ENCODE measurements at places on chromosomes 1 and 21. TPM values are rescaled to one million over a fixed set of nuclear protein-coding genes. Genes with fewer than 3 reads are reported as not detected.

The OR10T2 gene
- polyA plus RNA-seq = not detected

The RIPK4 gene
- polyA plus RNA-seq = 18.3 TPM

The KIAA1614 gene
- polyA plus RNA-seq = 8.5 TPM

- DNase-seq = no peak
Measured at GRCh38 chr1:60563777-60564535, 490.4 kb upstream of the C1orf87 start.

DNA sequence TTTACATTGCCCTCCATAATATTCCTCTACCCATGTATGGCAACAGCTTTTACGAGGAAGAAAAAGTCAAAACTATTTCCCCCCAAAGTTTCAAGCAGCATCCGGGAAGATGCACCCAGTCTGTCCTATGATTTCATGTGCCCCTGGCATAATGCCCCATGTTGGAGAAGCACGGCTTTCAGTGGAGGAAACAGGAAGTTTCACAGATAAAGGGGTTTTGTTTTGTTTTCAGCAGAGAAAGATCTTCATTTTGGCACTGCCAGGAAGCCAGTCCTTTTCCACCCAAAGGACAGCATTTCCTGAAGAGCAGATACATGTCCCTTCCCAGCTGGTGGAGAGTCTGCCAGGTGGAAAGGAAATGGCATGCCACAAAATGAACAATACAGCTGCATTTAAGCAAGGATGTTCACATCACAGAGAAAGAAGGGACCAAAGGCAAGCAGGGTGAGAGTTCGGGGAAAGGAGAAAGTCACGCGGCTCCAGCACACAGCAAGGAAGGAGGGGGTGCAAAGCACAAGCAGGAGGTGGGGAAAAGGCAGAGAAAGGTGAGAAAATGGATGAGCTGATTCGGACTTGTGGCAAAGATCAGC, 95.3 kb upstream of the HIVEP3 start:
- DNase-seq = no peak

DNA sequence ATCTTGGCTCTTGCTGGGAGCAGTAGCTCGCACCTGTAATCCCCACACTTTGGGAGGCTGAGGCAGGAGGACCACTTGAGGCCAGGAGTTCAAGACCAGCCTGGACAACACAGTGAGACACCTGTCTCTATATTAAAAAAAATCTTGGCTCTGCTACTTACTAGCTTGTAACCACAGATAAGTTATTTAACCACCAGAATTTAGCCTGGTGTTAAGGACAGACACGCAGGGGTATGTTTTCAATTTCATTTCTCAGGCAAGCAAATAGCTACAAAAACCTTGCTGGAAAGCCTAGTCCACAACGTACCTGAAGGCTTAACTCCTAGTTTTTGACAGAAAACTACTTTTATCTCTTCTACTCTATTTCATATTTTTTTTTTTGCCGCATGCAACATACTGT, 24.8 kb upstream of the GFI1 start:
- DNase-seq = no peak

DNA sequence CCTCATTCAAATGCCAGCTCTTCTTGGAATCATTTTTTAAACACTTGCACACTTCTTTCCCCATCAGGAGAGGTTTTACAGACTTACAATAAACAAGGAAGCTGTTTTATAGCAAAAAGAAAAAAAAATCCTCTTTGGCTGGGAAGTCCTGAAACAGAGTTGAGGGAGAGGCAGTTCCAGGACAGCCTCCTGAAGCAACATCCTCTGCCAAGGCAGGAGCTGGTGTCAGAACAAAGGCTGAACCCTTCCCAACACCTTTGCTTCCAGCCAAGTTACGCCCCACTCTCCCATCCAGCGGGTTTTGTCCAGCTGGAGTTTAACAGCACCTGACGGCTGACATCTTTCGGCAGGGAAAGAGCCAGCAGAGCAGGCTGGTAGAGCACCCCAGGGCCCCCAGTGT, 287.8 kb downstream of the RRAGC start:
- DNase-seq = no peak

DNA sequence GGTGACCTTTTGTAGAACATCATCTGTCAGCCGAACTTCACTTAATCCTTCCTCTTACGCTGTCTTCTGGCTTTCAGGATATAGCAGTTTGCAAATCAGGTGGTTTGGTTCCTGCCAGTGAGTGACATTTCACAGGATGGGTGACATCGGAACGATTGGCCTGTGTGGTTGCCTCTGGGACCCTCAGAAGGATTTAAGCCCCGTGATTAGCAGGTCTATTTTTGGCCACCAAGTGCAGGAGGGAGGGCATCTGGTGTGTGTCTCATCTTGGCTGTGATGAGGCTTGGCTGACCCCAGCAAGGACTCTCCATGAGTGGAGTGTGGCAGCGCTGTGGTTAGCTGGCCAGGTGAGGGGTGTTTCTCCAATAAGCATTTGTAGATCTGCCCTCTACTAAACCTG, 407.6 kb upstream of the VAMP3 start:
- no peak for DNase-seq

- no peak for DNase-seq
Measured at GRCh38 chr1:96364576-96364975, 357.0 kb upstream of the PTBP2 start.

GRCh38 chr1:115252585-115252984, 85.5 kb downstream of the NGF start:
- no peak for DNase-seq

DNA sequence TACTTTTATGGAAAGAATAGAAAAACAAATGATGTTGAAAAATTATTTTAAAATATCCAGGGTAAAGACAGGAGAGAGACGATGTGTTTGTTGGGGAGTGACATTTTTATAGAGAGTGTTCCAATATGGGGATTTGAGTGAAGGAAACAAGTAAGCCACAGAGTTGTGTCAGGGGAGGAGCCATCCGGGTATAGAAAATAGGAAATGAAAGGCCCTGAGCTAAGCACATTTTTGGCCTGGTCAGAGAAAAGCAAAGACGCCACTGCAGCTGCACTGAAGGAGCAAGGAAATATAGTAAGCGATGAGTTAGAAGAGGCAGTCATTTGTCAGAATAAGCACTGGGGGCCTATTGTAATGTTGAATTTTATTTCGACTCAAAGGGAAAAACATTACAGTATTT, 107.3 kb upstream of the ADGRL4 start:
- peak; percentile 4 for DNase-seq

DNA sequence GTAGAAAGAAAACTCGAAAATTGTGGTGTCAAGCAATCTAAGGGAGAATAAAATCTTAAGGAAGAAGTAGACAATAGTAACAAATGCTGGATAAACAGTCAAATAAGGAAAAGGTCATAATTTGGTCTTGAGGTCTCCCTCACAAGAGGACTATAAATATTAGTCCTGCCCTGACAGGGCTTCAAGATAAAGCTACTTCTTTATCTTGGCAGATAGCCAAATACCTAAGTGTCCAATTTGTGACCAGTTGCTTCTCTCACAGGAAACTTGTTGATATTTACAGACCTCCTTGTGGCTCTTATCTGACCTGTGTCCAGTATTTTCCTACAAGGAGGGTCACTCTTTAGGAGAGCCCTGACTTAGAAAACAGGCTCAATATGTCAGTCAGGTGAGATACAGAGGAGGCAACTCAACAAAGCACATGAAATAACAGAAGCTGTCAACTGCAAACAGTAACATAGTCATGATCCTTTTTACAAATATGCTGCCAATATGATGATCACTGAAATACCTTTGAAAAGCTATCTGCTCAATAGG, 88.8 kb downstream of the TNNI3K start:
- no peak for DNase-seq

- no peak for DNase-seq
Measured at GRCh38 chr1:214282630-214283242, 1.8 kb downstream of the SMYD2 start.

DNA sequence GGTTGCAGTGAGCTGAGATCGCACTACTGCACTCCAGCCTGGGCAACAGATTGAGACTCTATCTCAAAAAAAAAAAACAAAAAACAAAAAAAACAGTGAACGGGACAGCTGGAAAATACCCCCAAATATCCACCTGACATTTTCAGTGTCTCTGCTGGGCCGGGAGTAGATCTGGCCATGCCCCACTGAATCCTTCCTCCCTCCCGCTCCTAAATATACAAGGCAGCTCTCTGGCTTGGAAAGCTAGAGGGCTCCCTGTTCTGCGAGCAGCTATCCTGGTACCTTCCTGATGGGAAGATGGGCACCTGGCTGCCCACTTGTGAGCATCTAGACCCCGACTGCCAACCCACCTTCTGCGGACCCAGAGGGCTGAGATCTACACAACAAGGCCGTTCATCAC, 21.4 kb downstream of the SPSB1 start:
- DNase-seq = no peak

DNA sequence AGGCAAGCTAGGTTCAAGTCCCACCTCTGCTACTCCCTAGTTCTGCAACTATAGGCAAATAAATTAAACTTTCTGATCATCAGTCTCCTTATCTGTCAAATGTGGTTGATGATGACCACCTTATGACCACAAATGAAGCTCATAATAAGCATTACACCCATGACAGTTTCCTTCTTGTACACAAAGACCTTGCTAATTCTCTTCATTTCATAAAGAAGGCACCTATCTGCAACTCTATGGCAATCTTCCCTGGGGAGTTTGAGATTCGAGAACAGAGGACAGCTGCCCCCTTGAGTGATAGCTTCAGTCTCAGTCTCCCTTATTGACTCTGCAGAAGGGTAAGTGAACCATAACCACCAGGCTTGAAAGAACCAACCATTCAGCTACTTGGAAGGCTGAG, 503.1 kb upstream of the DAB1 start:
- no peak for DNase-seq

DNA sequence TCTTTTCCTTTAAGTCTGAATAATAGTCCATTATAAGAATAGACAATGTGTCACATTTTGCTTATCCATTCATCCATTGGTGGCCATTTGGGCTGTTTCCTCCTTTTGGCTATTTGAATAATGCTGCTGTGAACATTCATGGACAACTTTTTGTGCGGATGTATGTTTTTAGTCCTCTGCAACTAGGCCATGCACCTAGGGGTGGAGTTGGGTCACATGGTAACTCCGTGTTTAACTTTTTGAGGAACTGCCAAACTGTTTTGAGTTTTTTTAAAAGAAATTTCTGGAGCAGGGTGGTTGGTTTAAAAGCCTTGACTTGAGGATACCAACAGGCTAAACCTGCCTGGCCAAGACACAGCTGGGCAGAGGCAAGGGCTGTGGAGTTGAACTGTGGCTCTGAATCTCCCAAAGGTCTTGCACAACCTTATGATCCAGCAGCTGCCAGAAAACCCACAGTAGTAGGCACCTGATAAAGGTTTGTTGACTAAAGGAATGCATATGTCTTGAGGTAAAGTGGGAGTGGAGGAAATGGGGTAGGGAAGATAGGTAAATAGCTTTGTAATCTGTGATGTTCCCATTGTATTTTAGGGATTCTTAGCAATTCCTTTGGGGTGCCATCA, 5.6 kb upstream of the RPTN start:
- DNase-seq = no peak

DNA sequence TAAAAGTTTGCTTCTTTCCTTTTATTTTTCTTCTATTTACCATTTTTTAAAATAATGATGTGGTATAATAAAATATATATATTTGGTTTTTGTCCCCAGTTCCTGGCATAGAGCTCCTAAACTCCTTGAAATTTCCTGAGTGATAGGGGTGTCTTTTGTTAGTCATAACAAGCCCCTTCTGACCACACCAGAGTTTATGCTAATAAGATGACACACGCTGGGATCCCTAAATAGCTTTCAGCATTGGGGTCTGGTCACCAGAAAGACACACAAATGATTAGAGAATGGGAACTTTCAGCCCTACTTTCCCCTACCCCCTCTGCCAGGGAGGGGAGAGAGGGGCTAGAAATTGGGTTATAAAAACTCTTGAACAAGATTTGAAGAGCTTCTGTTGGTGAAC, 56.2 kb downstream of the COL24A1 start:
- no peak for DNase-seq

- no peak for DNase-seq
Measured at GRCh38 chr21:41716751-41717150, 50.1 kb downstream of the RIPK4 start.

- DNase-seq = peak; percentile 7
Measured at GRCh38 chr1:29324771-29325351, 88.5 kb downstream of the PTPRU start.

All from right renal pelvis (tissue), 4 donors.